Colonic mucosa (tissue), 4 donors: ENCODE measurements at places on chromosomes 6 and 20. TPM values are rescaled to one million over a fixed set of nuclear protein-coding genes. Genes with fewer than 3 reads are reported as not detected.

DNA sequence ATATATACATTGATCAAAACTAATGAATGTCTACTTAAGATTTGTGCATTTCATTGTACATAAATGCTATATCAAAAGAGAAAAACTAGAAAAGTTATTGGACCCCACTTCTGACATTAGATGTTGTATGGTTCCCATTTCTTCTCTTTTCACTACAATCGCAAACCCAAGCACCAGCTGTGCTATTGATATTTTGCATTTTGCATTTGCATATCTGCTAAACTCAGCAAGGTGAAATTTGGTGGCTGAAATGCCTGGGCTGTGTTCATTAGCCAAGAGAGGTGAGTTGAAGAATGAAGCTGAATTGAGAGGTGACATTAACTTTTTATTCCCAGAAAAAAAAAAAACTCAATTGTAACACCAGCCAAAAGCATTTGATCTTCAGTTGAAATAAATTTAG, 232.1 kb upstream of the TENT5A start:
- no peaks in the 10 kb centered on the region for H3K27me3 ChIP-seq
- H3K4me3 ChIP-seq, result no peak overlapping the region
- no peak overlapping the region for H3K27ac ChIP-seq

DNA sequence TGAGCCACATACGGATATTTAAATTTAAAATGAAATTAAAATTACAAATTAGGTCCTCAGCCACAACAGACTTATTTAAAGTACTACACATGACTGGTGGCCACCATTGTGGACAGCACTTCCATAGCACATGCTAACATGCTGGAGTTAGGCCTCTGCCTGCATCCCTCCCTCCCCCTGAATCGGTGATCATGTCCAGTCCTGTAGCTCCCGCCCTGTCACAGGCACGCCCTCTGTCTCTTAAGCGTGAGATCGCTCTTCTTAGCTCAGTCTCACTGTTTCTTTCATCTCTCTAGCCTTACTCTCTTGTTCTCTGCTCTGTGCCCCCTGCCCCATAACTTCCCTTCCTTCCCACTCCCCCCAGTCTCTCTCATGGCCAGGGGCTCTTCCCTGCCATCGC, 28.9 kb downstream of the ELMO2 start:
- H3K4me3 ChIP-seq, result no peak overlapping the region
- DNase-seq, result no peak
- peaks cover 21% of the 10 kb centered on the region for H3K36me3 ChIP-seq
- no peaks in the 10 kb centered on the region for H3K4me1 ChIP-seq

GRCh38 chr6:73566954-73567591, 46.2 kb upstream of the EEF1A1 start:
- H3K36me3 ChIP-seq, result no peaks in the 10 kb centered on the region
- H3K4me1 ChIP-seq, result no peaks in the 10 kb centered on the region
- no peaks in the 10 kb centered on the region for H3K27me3 ChIP-seq
- H3K27ac ChIP-seq, result peak overlapping the region; percentile 46
- no peak overlapping the region for H3K4me3 ChIP-seq
- DNase-seq, result peak; percentile 93

GRCh38 chr20:42018979-42019378, 400.8 kb upstream of the CHD6 start:
- H3K4me1 ChIP-seq, result no peaks in the 10 kb centered on the region
- no peaks in the 10 kb centered on the region for H3K36me3 ChIP-seq
- no peak overlapping the region for H3K27ac ChIP-seq
- no peak for DNase-seq
- no peaks in the 10 kb centered on the region for H3K27me3 ChIP-seq
- no peak overlapping the region for H3K4me3 ChIP-seq

- no peak for DNase-seq
- H3K27me3 ChIP-seq, result no peaks in the 10 kb centered on the region
- H3K27ac ChIP-seq, result no peak overlapping the region
- no peak overlapping the region for H3K4me3 ChIP-seq
These were observed 789.7 kb downstream of the FRK start for GRCh38 chr6:115270953-115271352.

GRCh38 chr6:4341078-4341797, 205.9 kb upstream of the ECI2 start:
- H3K27me3 ChIP-seq, result no peaks in the 10 kb centered on the region
- DNase-seq, result no peak
- H3K4me3 ChIP-seq, result no peak overlapping the region
- no peaks in the 10 kb centered on the region for H3K36me3 ChIP-seq
- no peaks in the 10 kb centered on the region for H3K4me1 ChIP-seq

GRCh38 chr20:20343932-20344331, 24.0 kb upstream of the INSM1 start:
- H3K4me1 ChIP-seq, result no peaks in the 10 kb centered on the region
- no peak overlapping the region for H3K4me3 ChIP-seq
- no peaks in the 10 kb centered on the region for H3K36me3 ChIP-seq
- H3K27me3 ChIP-seq, result no peaks in the 10 kb centered on the region
- H3K27ac ChIP-seq, result no peak overlapping the region

DNA sequence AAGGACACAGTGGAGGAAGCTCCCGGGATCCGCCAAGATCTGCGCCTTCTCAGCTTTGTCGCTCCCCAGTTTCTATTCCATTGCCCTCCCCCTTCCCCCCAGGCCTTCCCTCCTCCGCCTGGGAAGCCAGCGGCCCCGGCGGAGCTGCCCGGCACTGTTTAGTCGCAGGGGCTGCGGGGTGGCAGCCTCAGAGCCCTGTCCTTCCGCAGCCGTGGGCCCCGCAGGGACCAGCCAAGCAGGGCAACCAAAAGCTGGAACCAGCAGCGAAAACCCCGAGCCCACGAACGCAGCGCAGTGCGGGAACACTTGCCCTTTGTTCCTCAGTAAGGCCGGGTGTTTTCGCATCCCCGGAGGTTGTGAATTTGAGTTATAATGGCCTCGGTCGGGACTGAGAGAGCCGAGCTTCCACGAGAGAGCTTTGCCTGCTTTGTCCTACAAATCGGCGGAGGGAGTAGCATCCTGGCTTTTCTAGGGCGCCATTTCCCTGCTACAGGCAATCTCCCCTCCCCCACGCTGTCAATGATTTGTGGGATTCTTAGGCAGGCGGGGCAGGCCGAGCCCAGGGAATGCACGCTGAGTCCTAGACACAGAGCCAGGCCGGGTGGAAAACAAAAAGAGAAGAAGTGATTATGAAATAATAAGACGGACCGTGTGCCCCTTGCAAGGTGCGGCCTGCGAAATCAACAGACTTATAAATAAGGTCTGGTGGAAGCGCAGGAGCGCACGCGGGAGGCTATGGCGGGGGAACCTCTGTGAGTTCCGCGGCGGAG, 4.0 kb upstream of the TUBB2B start:
- H3K4me3 ChIP-seq, result peak overlapping the region; percentile 41
- DNase-seq, result peak; percentile 90
- H3K27ac ChIP-seq, result peak overlapping the region; percentile 25
- peaks cover 26% of the 10 kb centered on the region for H3K4me1 ChIP-seq

DNA sequence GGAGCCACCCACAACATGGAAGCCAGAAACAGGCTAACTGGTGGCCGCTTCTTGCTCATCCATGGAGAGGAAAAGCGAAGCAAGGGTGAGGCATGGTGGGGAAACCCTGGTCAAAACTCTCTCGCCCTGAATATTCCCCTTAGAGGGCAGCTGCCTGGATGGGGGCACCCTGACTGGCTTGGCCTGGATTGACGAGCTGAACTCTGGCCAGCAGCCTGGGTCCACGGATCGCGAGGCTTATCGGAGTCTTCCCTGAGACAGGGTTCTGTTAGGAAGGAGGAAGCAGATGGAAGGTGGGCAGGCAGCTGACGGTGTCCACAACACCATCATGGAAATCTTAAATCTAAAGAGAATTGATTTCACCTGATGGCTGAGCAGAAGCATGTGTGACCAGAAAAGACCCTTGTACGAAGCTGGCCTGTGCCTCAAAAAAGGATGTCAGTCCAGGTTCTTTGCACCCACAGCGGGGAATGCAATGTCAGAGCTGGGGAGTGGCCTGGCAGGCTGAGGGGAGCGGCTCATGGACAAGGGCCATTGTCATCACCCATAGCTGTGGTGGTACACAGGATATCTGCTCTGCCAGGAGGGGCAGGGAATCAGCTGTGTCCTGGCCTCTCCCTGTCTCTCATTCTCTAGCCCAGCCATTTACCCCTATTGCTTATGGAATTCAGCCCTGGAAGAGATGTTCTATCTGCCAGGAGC, 109.4 kb upstream of the SNX9 start:
- no peaks in the 10 kb centered on the region for H3K27me3 ChIP-seq
- no peaks in the 10 kb centered on the region for H3K4me1 ChIP-seq
- no peak for DNase-seq
- H3K4me3 ChIP-seq, result no peak overlapping the region
- no peak overlapping the region for H3K27ac ChIP-seq
- H3K36me3 ChIP-seq, result no peaks in the 10 kb centered on the region

DNA sequence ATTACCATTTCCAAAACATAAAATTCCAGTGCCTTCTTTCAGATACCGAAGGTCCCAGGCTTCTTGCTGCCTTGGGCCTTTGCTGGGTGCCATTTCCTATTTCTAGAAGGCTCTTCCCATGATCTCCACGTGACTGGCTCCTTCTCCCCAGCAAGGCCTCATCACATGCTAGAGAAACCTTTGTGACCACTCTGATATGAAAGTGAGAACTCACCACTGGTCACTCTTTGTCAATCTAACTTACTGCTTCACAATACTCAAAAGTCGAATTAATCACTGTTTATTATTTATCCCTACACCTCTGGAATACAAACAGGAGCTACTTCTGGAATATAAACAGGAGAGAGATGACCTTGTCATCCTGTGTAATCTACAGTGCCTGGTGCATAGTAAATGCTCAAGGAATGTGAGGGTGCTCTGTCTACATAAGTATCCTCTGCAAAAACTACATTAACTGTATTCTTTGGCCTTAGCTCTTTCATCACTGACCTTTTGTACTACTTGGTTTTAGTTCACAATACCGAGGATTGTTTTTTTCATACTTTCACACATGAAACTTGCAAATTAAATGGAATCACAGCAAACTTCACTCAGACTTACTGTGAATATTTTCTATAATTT, 1.6 kb downstream of the STX7 start:
- H3K4me3 ChIP-seq, result peak overlapping the region; percentile 93
- peak; percentile 32 for DNase-seq
- H3K27ac ChIP-seq, result peak overlapping the region; percentile 95
- H3K4me1 ChIP-seq, result peaks cover 8% of the 10 kb centered on the region

DNA sequence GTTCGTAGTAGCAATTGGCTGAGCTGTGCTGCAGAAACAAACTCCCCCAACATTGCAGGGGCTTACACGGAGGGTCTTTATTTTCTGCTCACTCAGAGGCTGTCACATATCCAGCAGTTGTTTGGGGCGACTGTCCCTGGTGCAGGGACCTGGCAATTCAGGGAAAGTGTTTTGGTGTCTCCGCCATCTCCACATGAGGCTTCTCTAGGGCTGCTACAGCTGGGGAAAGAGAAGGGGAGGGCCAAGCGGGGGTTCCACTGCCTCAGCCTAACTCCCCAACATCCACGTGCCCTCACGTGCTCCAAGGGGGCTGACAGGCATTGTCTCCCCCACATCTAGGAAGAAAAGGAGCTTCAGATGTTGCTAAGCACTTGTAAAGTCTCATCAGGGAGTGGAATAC, 61.3 kb upstream of the NXT1 start:
- no peak for DNase-seq
- H3K4me3 ChIP-seq, result no peak overlapping the region
- no peaks in the 10 kb centered on the region for H3K36me3 ChIP-seq
- H3K27me3 ChIP-seq, result no peaks in the 10 kb centered on the region

GRCh38 chr6:2450546-2450945, 205.1 kb upstream of the GMDS start:
- H3K36me3 ChIP-seq, result no peaks in the 10 kb centered on the region
- H3K4me3 ChIP-seq, result no peak overlapping the region
- peak; percentile 87 for DNase-seq
- H3K27ac ChIP-seq, result no peak overlapping the region
- H3K27me3 ChIP-seq, result no peaks in the 10 kb centered on the region

SEMG1 gene
- 0.42 TPM for total RNA-seq

ABCF1 gene
- 43.6 TPM for total RNA-seq

MRPL2 gene
- 112 TPM for total RNA-seq

IL20RA gene
- total RNA-seq, result 12.8 TPM
